Epithelial cell of proximal tubule (primary cell): ENCODE measurements at places on chromosomes 7 and 10.
A peak's percentile ranks its signal among the peaks of the same experiment; 100 is the strongest.

- DNase-seq = no peak
Observed at GRCh38 chr10:114718374-114718773, 60.3 kb upstream of the ABLIM1 start.

DNA sequence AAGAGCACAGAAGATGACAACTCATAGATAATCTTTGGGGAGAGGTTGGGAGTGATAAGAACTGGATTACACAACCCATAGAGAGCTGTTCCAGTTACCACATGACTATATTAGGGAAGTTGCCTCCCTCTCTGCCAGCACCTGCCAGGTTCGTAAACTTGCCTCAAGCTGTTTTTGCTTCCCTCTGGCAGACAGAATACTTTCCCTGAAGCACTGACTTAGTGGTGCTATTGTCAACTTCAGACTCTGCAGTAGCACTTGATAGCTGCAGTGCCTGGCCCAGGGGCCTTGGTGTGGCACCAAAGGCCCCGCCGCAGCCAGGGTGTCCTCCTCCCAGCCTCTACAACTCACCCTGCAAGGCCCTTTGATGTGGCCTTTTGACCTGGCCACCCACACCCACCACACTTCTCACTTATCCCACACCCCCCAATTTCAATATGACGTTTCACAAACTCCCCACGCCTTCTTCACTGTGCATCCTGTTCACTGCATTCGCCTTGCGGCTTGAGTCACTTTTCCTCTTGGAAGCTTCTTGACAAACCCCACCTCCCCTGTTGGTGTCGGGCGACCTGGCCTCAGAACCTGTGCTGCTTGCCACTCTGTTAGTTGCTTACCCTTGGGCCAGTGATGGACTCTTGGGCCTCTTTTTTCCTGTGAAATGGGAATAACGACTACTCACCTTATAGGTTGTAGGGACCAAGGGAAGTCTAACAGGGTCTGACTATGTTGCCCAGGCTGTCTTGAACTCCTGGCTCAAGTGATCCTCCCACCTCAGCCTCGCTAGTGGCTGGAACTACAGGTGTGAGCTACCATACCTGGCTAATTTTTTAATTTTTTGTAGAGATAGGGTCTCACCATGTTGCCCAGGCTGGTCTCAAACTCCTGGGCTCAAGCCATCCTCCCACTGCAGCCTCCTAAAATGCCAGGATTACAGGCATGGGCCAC is 50.2 kb upstream of the PODXL start:
- no peak for DNase-seq

DNA sequence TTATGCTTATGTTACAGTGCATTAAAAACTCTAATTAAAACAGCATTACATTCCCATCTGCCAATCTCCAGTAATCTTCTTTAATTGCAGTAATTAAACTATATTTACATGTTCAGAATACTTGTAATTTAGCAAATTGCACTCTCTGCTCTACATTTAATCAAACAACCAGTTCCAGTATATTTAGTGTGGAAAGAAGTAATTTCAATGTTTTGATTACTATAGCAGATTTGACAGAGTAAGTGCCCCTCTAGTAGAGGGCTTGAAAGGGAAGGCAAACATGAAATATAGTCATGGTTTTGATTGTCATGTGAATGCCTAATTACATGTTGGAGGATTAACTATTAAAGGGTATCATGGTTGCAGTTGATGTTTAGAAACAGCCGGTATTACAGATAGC is 739.7 kb downstream of the AUTS2 start:
- no peak for DNase-seq

GRCh38 chr10:96238646-96239623 is 32.4 kb downstream of the BLNK start:
- no peak for DNase-seq

DNA sequence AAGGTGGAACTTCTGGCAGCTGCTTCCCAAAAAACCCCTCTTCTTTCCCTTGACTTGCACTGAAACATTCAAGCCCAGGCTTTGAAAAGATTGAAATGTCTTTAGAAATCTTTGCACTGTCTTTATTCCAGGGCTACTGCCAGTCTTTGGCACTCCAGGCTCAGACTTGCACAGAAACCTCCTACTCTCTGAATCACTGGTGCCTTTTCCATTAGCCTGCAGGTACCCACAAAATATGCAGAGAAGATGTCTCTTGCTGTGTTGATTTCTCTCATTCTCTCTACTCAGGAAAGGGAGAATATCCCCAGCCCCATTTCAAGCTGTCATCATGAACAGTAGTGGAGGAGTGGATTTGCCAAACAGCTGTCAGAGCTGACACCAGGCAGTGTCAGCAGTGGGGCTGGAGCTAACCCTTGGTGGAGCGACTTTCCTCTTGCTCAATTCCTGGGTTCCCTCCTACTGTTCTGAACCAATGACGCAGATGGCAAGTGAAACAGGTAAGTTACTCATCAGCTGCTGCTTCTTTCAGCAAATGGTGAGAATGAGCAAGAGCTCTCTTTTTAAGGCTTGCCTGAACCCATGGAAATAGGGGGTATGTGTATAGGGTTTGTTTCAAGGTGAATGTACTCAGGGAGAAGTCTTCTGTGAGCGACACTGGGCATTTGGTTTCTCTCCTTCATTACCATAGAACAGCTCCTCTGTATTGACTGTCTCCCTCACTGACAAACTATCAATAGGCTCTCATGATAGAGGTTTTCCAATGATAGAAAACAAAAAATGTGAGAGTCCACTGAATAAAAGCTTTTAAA is 362.4 kb downstream of the ADRA2A start:
- DNase-seq = no peak

DNA sequence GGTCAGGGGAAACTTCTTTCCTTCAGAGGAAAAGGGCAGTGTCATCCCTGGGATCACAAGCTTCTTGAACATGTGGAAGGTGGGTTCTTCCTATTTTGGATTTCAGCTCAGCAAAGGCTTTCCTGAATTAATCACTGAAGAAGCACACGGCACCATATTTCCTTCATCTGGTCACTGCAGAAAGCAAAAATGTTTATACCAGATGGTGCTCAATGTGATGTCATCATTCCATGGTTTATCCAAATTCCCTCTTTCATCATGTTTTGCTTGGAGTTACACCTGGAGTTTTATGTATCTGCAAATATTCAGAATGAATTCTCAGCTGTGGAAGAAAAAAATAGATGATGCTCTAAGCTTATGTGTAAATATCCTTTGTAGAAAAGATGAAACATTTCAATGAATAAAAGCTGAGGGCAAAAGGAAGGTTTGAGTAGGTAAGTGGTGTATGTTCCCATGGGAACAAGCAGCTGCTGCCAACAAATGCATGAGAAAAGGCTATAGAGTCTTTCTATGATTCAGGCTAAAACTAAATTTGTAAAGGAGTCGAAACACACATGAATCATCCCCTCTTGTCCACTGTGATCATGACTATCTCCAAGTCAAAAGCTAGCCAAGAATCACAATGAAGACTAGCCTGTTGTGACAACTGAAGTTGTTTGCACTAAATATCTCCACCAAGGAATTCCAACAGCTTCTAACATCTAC is 26.9 kb upstream of the BPGM start:
- DNase-seq = peak; percentile 62

DNA sequence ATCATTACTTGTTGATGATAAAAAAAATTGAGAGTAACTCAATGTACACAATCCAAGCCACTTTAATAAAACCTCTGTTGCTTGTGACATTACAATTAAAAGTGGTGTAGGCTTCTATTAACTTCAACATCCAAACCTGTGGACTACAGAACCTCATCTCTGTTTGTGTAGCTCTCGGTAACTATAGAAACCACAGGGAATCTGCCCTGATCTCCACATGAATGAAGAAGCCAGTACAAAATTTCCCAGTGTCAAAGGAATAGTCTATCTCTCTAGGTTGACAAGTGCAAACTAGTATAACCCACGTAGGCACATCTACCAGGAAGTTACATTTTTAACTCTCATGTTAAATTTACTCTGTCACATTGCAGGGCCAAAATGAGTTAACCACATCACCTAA is 204.3 kb downstream of the CHCHD3 start:
- no peak for DNase-seq

GRCh38 chr7:106537119-106537518 is 123.8 kb downstream of the CCDC71L start:
- DNase-seq = no peak

DNA sequence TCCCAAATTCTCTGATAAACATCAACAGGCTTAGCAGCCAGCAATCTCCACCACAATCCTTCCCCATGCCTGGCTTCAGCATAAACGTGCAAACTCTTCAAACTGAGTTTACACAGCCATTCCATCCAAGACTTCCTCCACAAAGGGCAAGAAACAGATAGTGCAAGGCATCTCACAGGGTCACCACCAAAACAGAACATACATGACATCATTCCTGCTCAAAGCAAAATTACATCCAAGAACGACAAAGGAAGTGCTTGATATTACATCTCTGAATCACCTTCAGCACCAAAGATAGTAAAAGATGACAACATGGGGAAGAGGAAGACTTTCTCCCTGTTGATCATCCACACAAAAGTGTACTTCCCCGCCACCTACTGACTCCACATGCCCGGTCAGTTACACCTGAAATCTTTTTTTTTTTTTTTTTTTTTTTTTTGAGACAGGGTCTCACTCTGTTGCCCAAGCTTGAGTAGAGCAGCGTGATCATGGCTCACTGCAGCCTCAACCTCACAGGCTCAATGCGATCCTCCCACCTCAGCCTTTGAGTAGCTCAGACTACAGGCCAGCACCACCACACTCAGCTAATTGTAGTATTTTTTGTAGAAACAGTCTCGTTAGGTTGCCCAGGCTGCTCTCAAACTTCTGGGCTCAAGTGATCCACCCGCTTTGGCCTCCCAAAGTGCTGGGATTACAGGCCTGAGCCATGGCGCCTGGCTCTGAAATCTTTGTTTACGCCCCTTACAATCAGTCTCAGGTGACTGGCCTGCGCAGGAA is 127.5 kb downstream of the PARD3 start:
- DNase-seq = no peak

GRCh38 chr10:24762161-24762924 is 38.7 kb upstream of the ARHGAP21 start:
- no peak for DNase-seq

DNA sequence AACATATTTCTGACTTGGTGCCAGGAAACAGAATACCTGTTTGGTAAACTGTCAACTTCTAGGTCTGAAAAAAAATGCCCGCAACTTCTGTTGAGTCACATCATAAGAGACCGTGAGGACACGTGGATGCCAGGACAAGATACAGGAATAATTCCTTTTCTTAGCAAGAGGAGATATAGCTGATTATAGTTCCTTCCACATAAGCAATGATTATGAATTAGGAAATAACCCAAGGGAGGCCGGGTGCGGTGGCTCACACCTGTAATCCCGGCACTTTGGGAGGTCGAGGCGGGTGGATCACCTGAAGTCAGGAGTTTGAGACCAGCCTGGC is 75.2 kb downstream of the CDC123 start:
- DNase-seq = no peak

- DNase-seq = no peak
Observed at GRCh38 chr7:132800522-132800921, 224.3 kb upstream of the PLXNA4 start.

DNA sequence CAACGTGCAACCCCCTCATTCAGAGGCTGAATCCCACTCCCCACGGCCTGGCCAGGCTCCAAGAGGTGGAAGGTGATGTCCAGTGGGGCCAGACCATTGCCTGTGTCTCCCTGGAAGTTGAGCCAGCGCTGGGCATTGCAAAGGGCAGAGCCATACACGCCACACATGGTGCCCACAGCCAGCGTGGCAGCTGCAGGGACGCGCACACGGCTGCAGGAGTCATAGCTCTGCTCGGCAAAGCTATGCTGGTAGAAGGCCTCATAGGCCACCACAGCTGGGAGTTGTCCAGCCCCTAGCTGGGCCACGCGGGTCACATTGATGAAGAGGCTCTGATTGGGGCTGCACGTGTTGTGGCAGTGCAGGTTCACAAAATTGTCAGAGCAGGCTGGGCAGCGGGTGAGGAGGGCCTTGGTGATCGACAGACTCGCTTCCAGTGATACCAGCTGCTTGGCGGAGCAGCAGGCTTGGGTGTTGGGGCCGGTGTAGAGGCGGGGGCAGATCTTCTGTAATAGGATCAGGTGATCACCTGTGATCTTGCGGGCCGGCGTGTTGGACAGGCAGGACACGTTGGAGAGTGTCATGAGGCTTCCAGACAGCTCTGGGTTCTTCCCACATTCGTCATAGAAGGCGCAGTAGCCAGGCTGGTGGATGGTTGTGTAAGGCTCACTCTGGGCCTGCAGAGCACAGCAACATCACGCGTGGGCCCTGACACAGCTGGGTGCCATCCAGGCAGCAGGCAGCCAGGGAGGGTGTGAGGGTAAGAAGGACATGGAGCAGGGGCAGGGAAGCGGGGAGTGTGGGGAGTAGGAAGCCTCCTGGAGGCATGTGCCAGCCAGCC is 1.2 kb downstream of the NPC1L1 start:
- DNase-seq = no peak

GRCh38 chr7:104650991-104651640 is 322.7 kb downstream of the LHFPL3 start:
- no peak for DNase-seq

GRCh38 chr7:132134814-132135445 is 441.3 kb downstream of the PLXNA4 start:
- DNase-seq = no peak

- peak; percentile 41 for DNase-seq
Observed at GRCh38 chr10:12656518-12657142, 307.3 kb downstream of the CAMK1D start.

DNA sequence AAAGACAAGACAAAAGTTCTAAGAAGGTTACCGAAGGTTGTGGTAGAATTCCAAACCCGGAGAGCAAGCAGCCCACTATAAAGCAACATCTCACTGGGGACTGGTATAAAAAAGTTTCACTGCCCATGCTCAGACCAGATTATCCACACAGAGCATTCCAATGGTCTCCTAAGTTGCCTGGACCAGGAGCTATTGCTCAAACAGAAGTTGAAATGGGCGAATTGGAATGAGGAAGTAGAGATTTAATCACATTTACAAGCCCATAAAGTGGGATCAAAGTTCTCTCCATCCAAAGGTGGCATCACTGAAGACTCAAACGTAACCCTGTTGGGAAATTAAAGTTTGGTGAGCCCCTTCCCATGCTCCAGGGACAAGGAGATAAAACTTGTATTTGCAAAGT is 19.8 kb downstream of the OR2F1 start:
- DNase-seq = no peak

GRCh38 chr10:49131507-49132361 is 2.1 kb downstream of the FAM170B start:
- no peak for DNase-seq

GRCh38 chr7:96734343-96734742 is 24.7 kb upstream of the SEM1 start:
- no peak for DNase-seq

- no peak for DNase-seq
Observed at GRCh38 chr7:93231259-93231658, 907 bp upstream of the VPS50 start.
